ENCODE measurements at places on chromosomes 4 and X.
A peak's percentile ranks its signal among the peaks of the same experiment; 100 is the strongest.

DNA sequence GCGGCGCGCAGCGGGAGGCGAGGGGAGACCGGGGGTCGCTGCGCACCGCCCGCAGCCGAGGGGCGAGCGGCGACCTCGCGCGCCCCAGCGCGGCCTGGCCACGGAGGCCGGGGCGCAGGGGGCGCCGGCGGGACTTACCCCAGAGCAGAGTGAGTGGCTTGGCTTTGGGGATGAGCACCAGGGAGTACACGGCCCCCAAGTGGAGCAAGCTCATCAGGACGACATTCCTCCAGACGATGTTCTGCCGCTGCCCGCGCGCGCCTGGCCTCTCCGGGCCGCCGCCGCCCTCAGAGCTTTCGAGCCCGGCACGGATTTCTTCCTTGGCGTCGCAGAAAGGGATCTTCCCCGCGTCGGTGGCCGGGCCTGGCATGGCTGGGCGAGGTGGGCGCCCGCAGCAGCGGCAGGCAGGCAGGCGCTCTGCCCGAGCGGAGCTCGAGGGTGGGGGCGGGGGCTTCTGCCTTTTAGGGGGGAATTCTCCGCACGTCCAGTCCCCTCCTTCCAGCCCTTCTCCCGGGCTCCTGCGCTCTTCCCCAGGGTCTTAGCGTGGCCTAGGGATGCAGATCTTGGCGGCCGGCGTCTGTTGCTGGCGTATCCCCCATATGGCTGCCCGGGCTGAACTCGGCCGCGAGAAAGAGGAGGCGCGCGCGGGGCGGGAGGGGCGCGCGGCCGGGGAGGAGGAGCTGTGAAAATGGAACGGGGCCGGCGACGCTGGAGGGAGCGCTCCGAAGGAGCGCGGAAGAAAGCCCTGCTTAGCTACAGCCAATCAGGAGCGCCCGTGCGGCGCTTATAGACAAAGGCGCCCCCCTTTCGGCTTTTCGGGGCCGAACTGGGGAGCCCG lies at the start of gene SCD5:
SCD5 (minus strand) TSS at position 629 of the 838 bp plus-strand sequence; CDS start at position 370, 259 bp downstream.
- peak; percentile 44 for DNase-seq

DNA sequence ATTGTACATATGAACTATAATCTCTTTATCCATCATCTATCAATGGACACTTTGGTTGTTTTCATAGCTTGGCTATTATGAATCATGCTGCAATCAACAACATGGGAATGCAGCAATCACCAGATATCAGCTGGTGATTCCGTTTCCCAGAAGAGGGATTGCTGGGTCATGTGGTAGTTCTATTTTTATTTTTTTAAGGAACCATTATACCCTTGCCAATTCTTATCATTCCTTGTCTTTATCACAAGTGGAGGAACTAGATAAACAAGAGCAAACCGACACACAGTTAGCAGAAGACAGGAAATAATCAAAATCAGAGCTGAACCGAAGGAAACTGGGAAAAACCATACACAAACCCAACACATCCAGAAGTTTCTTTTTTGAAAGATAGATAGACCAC lies 14.5 kb upstream of the LNX1 start:
- no peak for DNase-seq

GRCh38 chr4:110975338-110975737 lies 352.5 kb upstream of the PITX2 start:
- DNase-seq: no peak

DNA sequence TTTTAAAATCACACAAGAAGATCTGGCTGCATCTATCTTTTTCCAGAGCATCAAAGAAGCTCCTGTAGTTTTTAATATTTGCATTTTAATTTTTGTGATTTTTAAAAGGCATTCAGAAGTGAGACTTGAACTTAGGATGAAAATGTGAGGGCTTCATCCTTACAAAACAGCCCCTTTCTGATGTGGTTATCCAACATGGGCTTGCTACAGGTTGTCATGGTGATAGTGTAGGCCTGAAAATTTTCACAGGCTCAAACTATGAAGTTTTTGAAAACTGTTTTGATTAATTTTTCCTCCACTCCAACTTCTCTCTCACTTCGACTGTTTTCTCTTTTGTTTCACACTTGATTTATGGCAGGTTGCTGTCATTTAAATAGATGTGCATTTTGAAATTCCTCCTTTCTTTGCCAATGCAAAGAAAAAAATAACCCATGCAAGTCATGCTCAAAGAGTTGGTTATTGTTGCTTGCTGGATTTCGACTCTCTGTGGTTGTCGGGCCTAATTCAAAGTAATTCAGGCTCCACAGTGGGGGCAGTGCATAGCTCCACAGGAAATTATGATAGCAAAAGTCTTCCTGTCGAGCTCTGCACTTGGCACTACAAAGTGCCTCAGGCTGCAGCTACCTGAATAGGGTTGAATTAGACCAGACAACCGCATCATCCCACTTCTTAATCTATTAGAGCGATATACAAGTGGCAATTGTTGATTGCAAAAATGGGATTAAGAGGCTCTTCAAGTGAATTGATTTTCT lies 201.0 kb upstream of the GPR101 start:
- no peak for DNase-seq

DNA sequence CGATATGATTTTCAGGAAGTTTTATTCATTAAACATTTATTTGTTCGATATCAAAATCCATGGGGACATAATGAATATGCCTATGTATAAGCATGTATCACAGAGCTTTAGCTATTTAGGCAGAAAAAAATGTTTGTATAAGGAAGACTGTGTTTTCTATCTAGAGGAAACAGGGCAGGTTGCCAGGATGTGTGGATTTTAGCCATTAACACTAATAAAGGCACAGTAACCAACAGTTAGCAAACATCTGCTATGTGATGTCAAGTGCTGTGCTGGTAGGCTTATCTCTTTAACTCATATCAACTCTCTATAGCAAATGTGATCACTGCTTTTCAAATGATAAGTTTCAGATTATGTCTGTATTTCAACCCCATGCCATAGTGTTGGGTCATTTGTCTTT lies 708.9 kb upstream of the HS3ST1 start:
- DNase-seq: no peak

GRCh38 chr4:120718979-120719566 lies 203.5 kb downstream of the PRDM5 start:
- DNase-seq: peak; percentile 21

- DNase-seq: no peak
Observed at GRCh38 chr4:30839583-30840520, 119.7 kb downstream of the PCDH7 start.

DNA sequence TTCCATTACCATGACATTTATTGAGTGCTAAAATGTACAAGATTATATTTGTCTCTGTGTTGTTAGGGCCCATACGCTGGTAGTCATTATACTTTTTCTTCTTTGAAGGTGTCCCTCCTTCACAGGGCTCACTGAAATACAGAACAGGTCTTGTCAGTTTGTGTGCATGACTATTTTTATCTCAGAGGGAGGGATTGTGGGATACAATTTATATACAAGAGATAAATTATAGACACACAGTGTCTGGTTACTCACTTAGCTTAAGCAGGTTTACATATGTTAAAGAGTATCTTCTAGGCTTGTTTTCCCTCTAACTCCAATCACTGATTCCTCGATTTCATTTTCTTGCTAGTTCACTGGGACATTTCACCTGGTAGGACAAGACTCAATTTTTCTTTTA lies 143.3 kb upstream of the GUCY1A1 start:
- DNase-seq: no peak

DNA sequence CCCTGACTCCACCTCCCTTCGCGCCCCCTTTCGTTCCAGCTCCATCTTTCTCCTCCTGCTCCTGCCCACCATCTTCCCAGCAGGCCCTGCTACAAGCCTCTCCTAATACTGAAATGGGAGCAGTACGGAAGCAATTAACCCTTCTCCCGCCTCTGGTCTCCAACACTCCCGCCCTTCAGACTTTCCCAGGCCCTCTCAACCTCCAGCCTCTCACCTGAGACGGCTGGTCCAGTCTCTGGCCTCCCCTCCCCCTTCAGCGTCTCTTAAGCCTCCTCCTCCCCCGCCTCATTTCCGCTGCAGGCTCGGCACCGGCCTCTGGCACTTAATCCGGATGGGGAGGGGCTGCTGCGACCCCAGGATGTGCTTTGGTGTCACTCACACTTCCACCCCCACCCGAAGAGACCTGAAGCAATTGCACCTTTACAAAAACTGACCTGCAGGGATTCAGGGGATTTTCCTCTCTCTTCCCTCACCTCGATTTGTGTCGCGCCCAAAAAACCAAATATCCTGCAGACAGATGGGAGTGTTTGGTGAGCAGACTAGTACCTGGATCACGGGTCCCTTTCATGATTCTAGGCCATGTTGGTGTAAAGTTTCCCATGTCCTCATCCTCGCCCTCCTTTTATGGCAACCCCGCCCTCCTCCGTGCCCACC lies 657 bp downstream of the TCEAL8 start:
- peak; percentile 56 for DNase-seq

GRCh38 chr4:152500800-152501434 lies 35.0 kb downstream of the FBXW7 start:
- peak; percentile 46 for DNase-seq

GRCh38 chr4:98516042-98516440 lies 142.4 kb downstream of the TSPAN5 start:
- DNase-seq: no peak

DNA sequence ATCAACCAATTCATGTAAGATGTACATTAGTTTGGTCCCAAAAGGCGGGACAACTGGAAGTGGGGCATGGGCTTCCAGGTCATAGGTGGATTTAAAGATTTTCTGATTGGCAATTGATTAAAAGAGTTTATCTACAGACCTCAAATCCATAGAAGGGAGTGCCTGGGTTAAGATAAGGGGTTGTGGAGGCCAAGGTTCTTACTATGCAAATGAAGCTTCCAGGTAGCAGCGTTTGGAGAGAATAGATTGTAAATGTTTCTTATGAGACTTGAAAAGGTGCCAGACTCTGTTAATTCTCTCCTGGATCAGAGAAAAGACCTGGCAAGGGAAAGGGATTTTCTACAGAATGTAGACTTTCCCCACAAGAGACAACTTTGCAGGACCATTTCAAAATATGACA lies 2.4 kb downstream of the MGST2 start:
- DNase-seq: no peak

DNA sequence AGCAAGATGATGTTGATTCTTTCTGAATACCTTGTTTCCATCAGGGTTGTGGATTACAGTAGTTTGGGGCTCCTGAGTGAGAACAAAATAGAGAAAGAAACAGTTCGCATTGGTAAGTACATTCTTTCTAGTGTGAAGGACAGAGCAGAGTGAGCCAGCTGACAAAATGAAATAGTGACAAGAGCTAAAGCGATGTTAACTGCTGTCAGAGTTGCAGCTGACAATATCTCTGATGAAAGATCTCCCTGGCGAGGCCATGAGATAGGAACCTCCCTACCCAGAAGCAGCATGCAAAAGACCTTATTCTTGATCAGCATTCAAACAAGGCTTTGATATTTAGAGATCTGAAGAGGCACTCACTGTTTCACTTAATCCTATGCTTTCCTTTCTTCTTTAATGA lies 258.6 kb downstream of the CAMK2D start:
- no peak for DNase-seq

DNA sequence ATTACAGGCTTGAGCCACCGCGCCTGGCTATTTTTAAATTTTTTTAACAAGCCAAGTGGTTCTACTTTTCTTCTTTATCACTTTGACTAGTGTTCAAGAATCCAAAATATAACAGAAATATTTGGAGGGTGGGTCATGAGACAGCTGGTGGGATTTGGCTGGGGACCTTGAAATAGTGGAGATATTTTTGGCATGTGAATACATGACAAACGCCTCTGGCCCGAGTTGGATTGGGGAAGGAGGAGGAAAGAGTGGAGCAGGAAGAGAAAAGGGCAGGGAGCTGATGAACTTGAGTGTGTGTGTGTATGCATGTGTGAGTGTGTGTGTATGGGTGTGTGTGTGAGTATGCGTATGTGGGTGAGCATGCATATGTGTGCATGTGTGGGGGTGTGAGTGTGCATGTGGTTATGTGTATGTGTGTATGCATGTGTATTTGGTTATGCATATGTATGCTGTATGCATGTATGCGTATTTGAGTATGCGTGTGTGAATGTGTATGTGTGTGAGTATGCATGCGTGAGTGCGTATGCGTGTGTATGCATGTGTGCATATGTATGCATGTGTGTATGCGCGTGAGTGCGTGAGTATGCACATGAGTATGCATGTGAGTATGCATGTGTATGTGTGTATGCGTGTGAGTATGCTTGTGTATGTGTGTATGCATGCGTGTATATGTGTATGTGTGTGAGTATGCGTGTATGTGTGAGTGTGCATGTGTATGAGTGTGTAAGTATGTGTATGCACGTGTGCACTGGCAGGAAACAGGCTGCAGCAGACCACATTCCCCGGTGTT lies 49.6 kb downstream of the JADE1 start:
- no peak for DNase-seq

DNA sequence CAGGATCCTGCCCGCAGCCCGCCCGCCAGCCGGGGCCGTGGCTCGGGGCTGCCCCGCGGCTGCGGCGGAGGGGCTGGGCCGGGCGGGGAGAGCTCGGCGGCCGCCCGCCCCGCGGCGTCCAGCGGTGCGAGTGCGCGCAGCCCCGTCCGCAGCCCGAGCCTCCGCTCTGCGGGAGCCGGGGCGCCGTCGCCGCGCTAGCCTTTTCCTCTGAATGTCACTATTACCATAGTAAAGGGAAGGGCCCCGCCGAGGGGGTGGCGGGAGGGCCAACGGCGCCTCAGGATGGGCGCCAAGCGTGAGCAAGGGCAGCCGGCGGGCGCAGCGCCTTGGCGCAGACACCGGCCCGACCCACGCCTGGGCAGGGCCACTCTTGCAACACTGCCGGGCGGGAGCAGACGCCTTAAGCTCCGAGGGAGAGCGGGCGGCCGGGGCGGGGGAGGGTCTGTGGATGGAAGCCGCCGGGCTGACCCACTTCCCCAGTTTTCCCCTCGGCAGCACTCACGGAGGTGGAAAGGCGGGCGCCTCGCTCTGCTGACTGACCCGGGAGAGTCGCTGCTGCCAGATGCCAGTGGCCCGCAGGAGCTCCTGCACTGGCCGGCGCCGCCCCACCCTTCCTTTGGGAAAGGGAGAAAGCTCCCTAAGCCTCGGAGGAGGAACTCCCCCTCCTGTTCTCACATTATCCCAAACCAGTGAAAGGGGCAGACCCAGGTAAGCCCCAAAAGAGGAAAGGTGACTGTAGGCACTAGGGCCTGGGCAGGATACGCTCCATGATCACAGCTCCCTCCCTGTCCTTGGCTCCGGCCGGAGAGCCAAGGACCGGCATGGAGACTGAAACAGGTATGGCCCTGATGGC lies 329.4 kb downstream of the HNRNPD start:
- peak; percentile 31 for DNase-seq

DNA sequence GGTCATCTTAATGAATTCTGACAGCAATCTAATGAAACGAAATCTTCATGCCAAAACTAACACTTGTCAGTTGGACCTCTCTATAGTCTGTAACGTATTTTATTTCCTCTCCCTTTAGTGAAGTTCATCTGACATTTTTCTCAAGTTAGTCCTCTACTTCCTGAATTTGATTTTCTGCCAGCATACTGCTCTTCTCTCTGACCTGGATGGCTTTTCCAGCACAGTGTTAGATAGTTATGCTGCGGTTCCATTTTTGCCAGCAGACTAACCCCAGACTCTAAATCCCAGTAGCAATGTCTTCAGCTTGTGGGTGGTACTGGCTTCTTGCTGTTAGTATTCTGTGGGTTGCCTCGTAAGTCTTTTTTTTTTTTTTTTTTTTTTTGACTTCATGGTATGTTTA lies 146.7 kb upstream of the VEGFC start:
- DNase-seq: no peak

GRCh38 chr4:164765096-164765495 lies 11.2 kb downstream of the SMIM31 start:
- no peak for DNase-seq

Measured in stimulated activated naive CD8-positive, alpha-beta T cell treated with anti-CD3 and anti-CD28 coated beads, Interleukin-15, amount 100 ng/mL, for 72 hours (primary cell).